ENCODE measurements at places on chromosomes 7 and 10. TPM values are rescaled to one million over a fixed set of nuclear protein-coding genes. Genes with fewer than 3 reads are reported as not detected.

- no peaks in the 10 kb centered on the region for H3K36me3 ChIP-seq
- H3K27me3 ChIP-seq = peaks cover 4% of the 10 kb centered on the region
- DNase-seq = no peak
- no peaks in the 10 kb centered on the region for H3K4me1 ChIP-seq
- no peak overlapping the region for H3K27ac ChIP-seq
Observed at GRCh38 chr10:48993627-48994026, 54.0 kb upstream of the LRRC18 start.

- H3K27me3 ChIP-seq = no peaks in the 10 kb centered on the region
- H3K27ac ChIP-seq = no peak overlapping the region
- H3K4me1 ChIP-seq = no peaks in the 10 kb centered on the region
- H3K4me3 ChIP-seq = no peak overlapping the region
- H3K36me3 ChIP-seq = peaks cover 2% of the 10 kb centered on the region
Observed at GRCh38 chr7:102009628-102010027, 192.2 kb downstream of the CUX1 start.

DNA sequence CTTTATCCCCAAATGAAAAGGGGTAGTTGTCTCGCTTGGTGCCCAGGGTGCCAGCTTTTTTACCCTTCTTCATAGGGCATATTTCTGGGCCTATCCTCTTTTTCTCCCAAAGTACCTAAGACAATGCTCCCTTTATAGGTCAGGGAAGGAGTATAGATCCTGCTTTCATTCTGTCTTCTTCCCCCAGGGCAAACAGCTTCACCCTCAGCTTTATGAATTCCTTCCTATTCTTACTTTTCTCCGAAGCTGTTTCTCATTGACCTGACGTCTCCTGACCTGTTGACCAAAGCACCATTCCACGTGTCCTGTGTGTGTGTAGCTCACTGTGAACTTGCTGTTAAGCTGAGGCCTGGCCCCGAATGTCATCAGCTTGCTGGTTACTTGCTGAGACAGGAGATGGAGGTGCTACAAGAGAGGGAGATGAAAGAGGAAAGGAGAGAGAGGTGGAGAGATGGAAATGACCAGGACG, 48.9 kb downstream of the PYROXD2 start:
- H3K27me3 ChIP-seq = no peaks in the 10 kb centered on the region
- DNase-seq = no peak
- no peak overlapping the region for H3K4me3 ChIP-seq
- H3K4me1 ChIP-seq = peaks cover 4% of the 10 kb centered on the region
- no peaks in the 10 kb centered on the region for H3K36me3 ChIP-seq
- no peak overlapping the region for H3K27ac ChIP-seq

The LRRC17 gene
- total RNA-seq = not detected

The RPEL1 gene
- total RNA-seq = 0.10 TPM

- no peak overlapping the region for H3K4me3 ChIP-seq
- no peak for DNase-seq
- H3K27me3 ChIP-seq = peaks cover 3% of the 10 kb centered on the region
Observed at GRCh38 chr10:33939892-33940291, 605.4 kb upstream of the NRP1 start.

- no peak overlapping the region for H3K27ac ChIP-seq
- no peak overlapping the region for H3K4me3 ChIP-seq
- DNase-seq = no peak
- H3K4me1 ChIP-seq = peaks cover 18% of the 10 kb centered on the region
Observed at GRCh38 chr7:117083648-117084047, 130.3 kb downstream of the ST7 start.

DNA sequence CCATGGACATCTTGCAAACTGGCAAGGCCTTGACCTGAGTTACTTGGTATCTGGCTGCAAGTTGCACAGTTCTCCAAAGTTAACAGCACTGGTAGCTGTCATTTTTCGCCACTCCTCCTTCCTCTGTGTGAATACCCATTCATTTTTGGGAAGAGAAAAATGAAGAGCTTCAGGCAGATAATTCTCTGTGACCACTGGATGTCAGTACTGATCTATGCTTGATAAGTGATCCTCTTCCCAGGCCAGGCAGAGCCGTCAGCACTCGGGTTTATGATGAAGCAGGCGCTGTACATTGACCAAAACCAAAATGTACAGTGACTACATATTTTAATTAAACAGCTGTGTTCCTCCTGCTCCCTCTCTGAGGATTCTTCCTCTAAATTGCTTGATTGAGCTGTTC, 55.9 kb upstream of the PDZD8 start:
- no peak overlapping the region for H3K27ac ChIP-seq
- H3K4me1 ChIP-seq = no peaks in the 10 kb centered on the region
- peaks cover 19% of the 10 kb centered on the region for H3K27me3 ChIP-seq
- no peaks in the 10 kb centered on the region for H3K36me3 ChIP-seq
- DNase-seq = no peak
- no peak overlapping the region for H3K4me3 ChIP-seq

GRCh38 chr10:102382871-102383270, 12.6 kb upstream of the NFKB2 start:
- no peaks in the 10 kb centered on the region for H3K27me3 ChIP-seq
- DNase-seq = no peak
- H3K4me1 ChIP-seq = peaks cover 4% of the 10 kb centered on the region
- H3K27ac ChIP-seq = no peak overlapping the region

- H3K36me3 ChIP-seq = no peaks in the 10 kb centered on the region
- peaks cover 28% of the 10 kb centered on the region for H3K27me3 ChIP-seq
- H3K27ac ChIP-seq = no peak overlapping the region
- DNase-seq = no peak
- H3K4me1 ChIP-seq = no peaks in the 10 kb centered on the region
- H3K4me3 ChIP-seq = no peak overlapping the region
Observed at GRCh38 chr10:122264436-122264835, 6.7 kb upstream of the BTBD16 start.
